ENCODE measurements at places on chromosomes 1 and 21.

DNA sequence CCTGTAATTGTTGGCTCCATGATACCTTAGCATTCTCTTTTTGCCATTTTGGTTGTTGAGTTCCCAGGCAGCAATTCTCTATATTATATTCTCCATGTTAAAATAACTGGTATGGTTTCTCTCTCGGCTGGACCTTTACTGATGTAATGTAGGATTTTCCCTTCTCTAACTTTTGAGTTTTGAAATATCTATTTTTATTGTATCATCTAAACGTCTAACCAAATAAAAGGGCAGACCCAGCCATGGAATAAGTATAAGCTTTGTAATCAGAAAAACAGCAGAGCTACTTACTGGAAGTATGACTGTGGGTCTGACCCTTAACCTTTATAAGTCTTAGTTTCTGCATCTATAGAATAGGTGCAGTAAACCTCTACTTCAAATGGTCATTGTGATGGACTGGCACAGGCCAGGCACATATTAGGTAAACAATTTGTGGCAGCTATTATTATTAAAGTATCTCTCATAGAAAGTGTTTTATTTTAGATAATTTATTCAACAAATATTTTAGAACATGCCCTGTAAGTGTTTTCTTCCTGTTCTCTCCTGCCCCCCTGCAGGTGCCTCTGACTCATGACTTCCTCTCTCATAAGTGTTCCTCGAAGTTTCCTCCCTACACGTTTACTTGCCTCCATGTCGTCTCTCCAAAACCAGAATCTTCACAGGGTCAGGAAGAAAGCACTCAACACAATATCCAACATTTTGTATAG is 224.9 kb upstream of the FGGY start:
- peak; percentile 57 for DNase-seq

- DNase-seq = no peak
Observed at GRCh38 chr1:192061556-192061955, 96.7 kb upstream of the RGS18 start.

GRCh38 chr1:95229706-95230105 is 4.3 kb upstream of the RWDD3 start:
- DNase-seq = no peak

GRCh38 chr21:45388611-45389296 is 16.2 kb upstream of the COL18A1 start:
- no peak for DNase-seq

GRCh38 chr1:96309783-96310182 is 411.8 kb upstream of the PTBP2 start:
- DNase-seq = no peak

All from NCI-H2029 treated with DMSO at 0.1 percent for 48 hours (cell line).